ELF-1 (cell line): ENCODE measurements at places on chromosomes 2 and 18.
A peak's percentile ranks its signal among the peaks of the same experiment; 100 is the strongest.

- no peak for DNase-seq
Measured at GRCh38 chr2:43196768-43197587, 29.4 kb downstream of the ZFP36L2 start.

DNA sequence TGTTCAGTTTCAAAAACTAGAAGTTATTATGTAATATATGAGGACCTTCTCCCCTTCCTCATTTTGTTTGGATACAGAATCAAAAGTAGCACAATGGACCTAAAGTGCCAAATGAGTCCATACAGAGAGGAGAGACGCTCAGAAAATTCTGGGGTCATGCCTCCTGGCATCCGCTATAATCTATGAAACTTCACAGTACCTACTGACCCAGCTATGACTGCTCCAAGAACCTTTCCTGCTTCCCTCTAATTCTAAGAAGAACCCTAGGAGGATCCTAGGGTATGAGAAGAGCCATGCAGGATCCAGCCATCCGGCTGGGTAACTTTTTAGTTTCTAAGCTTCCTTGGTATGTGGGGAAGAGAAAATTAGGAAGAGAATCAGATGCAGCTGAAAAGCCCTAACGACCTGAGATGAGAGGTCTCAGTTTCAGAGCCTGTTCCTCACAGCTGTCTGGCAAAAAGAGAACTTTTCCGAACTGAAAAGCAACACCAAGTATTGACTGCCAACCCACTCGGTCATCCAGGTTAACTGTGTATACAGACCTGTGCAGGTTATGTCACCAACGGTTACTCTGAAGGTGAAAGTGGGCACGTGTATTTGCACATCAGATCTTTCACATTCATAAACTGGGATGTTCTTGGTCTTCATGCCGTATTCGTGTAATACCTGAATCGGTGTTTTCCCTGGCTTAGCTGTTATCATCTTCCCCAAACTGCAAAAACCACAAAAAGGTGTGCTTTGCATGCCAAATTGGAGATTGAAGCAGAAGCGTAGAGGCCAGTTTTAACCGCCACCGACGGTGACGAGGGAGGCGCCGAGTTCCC, 1.1 kb downstream of the PRKRA start:
- DNase-seq: no peak

DNA sequence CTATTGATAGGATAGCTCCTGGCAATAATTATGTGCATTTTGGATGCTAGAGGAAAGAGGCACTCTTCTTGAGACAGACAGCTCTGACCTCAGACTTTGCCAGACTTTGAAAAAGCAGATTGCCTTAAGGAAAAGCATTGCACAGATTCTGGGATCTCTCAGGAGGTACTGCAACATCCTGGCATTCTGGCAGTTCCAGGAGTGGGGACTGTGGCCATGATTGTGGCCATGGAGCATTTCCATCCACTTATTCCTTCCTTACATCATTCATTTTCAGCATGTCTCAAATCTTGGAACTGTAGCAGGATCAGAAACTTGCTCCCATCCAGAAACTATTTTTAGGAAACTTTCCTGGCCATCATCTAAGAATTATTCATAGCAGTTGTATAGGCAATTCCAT, 144.9 kb upstream of the FOSL2 start:
- DNase-seq: no peak

- no peak for DNase-seq
Measured at GRCh38 chr2:126658319-126658904, 2.5 kb downstream of the GYPC start.

GRCh38 chr18:1825296-1825695, 746.0 kb downstream of the METTL4 start:
- DNase-seq: no peak

DNA sequence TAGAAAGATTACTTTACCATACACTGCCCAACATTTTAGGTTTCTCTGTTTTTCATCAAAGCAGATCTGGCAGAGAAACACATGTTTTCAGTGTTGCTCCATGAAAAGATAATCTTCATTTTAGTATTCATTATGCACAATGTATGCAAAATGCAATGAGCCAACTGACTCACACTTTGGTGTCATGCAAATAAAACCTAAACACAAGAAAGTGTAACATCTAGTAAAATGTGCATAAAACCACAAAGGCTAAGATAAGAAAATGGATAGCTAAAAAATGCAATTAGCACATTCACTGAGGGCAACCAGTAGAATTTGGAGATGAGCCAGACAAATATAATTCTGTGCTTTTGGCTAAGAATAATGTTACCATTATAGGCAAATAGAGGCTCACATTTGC, 203.5 kb upstream of the UBE2E3 start:
- no peak for DNase-seq

- peak; percentile 98 for DNase-seq
Measured at GRCh38 chr2:25362049-25362433, 20.3 kb upstream of the DNMT3A start.

DNA sequence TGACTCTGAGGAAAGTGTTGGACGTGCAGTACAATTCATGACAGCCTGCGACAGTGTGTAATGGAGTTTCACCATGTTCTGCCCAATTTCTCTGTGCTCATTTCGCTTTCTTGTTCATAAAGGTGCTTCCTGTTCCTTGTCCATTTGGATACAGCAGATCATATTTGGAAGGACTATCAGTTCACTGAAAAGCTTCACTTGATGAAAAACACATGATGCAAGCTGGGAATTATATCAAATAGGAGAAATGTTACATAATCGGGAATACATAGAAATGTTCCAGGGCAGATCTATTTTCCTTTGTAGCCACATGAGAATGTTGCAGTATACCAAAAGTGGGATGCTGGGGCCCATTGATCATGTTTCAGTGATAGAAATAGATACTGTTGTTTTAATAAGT, 266.3 kb upstream of the SLC14A2 start:
- DNase-seq: no peak

DNA sequence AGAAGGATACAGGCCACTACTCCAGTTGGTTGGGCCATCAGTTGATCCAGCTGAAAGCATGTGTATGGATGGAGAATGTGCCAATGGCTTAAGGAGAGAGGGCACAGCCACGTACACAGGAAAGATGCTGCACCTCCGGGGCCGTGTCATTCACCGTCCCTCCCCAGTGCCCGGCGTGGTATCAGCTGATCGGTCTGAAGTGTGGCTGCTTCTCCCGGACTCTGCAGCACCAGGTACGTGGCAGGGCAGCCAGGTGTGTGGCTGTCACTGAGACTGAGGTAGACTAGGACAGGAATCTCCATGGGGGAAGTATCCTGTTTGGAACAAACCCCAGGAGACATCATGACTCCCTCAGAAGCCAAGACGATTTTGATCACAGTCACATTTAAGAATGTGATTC, 4.2 kb upstream of the ERFE start:
- no peak for DNase-seq
